ENCODE measurements at places on chromosomes 5 and 9.

DNA sequence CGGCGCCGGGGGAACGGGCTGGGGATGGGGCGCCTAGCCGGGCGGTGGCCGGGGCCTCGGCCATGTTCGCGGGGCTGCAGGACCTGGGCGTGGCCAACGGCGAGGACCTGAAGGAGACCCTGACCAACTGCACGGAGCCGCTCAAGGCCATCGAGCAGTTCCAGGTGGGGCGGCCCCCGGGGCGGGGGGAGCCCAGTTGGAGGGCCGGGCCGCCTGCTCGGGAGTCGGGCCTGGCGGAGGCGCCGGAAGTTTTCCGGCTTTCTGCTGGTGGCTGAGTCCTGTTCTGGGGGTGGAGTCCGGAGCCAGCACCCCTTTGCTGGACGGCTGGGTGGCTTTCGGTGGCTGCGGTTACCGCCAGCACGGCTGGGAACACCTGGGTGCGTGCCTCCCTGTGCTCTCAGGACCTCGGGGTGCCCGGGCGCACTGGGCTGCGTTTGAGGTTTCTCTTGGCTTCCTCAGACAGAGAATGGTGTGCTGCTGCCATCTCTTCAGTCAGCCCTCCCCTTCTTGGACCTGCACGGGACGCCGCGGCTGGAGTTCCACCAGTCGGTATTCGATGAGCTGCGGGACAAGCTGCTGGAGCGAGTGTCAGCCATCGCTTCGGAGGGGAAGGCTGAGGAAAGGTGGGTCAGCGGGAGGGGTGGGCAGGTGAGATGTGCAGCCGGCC is 454 bp downstream of the NELFB start:
- no peak for DNase-seq

DNA sequence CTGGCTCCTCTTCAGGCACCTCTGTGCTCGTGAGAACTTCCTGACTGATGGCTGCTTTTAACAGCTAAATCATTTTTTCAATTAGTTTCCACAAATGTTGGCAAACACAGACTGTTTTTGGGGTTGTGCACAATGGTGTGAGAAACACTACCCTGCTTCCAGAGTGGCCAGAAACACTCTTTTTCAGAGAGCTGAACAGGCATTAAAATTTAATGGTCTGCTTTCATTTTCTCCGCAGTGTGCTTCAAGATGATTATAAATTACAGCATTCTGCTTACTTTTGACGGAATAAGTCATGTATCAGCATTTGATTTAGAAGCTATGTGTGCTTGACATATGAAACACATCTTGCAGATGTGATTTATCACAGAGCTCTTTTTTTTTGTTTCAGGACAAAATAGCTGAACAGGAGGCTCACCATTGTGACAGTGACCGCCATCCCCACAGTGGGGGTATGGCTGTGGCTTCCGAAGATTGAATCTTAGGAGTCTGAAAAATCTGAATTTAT is 454.5 kb upstream of the ZNF608 start:
- DNase-seq: no peak

- DNase-seq: no peak
These were observed 43.0 kb downstream of the NUDT12 start for GRCh38 chr5:103519550-103519949.

GRCh38 chr5:175729829-175730277 is 72.0 kb downstream of the HRH2 start:
- DNase-seq: peak; percentile 54

DNA sequence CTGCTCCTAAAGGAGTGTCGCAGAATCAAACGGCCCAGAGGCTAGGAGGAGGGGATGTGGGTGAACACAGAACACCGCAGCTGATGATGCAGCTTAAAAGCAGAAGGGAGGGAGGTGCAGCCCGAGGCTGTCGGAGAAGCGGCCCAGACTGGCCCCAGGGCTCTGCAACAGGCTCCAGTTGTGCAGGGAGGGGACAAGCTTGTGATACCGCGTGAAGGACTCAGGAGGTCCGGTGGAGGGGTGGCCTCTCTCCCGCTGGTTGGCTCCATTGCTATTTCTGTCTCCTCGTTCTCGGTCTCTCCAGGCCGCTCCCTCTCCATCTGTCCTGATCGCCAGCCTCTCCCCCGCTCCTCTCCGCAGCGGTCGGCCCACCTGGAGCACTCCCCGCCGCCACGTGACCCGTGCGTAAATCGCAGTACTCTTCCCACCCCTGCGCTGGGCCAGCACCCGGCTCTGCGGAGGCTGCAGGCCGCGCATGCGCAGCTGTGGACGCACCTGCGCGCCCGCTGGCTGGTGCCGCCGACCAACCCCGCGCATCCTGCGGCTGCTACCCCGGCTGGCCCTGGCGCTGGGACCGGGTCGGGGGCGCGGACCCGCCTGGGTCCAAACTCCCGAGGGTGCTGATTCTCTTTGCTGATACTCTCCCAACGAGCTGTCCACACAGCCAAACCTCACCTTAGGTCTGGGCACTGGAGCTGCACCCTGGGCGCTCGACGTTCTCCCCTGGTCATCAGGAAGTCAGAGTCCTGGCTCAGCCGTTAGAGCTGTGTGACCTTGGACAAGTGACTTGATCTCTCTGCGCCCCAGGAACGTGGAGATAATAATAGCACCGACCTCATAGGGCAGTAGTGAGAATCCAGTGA is 3.7 kb upstream of the STXBP1 start:
- DNase-seq: peak; percentile 95

- DNase-seq: no peak
These were observed 136.7 kb upstream of the TAF11L2 start for GRCh38 chr5:17361331-17361730.

GRCh38 chr9:119284118-119284517 is 85.1 kb downstream of the BRINP1 start:
- DNase-seq: no peak

- DNase-seq: peak; percentile 10
These were observed 257.9 kb downstream of the ASTN2 start for GRCh38 chr9:117156771-117157535.

DNA sequence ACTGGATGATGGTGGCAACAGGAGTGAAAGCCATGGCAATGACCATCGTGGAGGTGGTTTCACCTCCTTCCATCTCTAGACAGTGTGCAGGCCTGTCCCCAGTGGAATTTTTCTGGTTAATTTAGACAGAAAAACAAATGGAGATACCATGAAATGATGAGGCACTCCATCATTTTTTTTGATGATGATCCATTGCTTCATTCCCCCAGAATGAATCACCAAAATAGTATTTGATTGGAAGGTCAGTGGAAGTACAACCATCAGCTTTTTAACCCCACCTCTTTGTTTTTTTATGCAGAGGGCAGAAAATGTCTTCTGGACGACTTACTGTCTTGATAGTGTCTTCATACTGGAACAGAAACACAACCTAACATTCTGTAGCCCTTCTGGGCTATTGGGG is 42.6 kb upstream of the ADRA1B start:
- DNase-seq: no peak

DNA sequence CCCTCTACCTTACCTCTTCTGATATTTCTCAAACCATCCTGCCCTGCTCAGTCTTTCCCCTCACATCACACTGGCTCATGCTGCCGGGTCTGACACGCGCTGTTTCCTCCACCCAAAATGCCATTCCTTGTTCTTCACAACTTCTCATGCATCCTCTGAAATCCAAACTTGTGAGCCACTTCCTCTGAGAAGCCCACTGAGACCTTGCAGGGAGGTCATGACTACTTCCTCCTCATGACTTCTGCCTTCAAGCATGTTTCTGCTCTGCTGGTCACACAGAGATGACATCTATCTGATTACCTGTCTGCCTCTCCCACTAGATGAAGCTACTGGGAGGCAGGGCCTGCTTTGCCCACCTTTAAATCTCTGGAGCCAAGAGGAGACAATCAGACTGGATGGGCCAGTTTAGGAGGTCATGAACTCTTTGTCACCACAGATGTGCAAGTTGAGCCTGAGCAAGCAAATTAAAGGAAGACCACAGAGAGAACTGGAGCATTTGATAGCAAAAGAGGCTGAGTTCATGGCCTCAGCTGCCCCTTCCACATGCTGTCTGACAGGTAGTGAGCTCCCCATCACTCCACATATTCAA is 119.8 kb upstream of the TBC1D2 start:
- DNase-seq: no peak

- DNase-seq: no peak
These were observed 99.6 kb upstream of the TAF11L2 start for GRCh38 chr5:17398431-17398830.

DNA sequence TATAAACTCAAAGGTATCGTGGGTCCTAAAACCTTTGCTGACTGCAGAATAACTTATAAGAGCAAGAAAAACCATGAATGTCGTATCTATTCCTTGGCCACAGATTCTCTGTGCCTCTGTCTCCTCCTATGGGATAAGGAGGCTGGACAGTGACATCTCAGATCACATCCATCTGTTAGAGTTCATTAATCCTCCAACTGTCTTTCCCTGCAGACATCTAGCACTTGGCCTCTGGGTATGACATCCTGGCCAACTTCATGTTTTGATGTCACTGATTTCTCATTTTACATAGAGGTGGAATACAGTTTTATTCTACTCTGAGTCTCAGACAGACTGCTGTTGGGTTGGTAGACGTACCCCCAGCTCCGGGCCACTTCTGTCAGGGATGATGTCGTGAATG is 86.2 kb downstream of the OTULIN start:
- no peak for DNase-seq

DNA sequence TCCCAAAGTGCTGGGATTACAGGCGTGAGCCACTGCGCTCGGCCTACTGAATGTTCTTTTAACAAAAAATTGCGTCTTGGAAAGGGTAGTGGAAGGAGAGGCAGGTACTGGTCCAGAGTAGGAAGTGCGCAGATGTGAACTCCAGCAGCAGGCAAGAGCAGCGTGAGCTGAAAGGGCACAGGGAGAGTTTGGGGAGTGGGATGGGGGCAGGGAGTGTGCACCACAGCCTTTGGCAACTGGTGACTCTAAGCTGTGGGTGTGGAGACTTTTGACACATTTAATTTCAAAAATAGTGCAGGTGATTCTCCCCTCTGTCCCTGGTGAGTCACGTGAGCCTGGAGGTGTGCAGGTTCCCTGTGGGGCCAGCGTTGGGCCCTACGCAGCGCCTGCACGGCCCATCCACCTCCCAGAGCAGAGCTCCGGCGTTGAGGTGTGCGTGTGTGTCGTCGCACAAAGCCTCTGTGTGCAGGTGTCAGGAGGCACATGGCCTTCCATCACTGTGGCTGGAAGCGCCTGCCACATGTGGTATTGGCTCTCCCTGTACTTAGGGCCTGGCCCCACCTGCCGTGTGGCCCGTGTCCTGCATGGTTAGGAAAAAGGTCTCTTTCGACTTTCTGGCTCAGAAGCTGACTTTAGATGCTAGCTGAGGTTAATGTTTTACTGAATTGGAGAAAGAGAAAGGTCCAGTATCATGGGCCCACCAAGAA is 11.5 kb downstream of the SQSTM1 start:
- no peak for DNase-seq

GRCh38 chr5:61069150-61069549 is 93.1 kb downstream of the SMIM15 start:
- DNase-seq: no peak

DNA sequence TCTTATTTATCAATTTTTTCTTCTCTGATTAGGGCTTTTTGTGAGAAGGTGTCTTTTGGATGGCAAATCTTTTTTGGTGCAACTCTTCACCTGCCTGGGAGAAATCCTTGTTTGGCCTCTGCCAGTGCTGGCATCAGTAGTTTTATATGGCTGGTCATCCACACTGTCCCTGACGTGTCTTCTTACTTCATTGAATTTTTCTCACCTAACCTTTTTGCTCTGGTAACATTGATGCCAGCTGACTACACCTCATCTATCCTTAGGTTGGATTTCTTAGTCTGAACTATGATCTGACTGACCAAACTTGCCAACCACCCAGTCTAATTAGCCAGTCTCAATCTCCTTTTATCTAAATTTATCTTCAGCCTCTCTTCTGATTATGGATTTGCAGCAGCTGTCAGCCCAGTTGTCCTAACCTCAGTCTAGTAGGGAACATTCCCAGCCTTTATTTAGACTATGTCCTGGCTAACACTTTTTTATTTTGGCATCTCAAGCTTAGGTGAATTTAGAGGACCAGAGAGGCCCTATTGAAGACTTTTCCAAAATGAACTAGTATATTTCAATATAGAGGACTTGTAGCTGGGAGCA is 10.6 kb upstream of the TMEM38B start:
- no peak for DNase-seq

DNA sequence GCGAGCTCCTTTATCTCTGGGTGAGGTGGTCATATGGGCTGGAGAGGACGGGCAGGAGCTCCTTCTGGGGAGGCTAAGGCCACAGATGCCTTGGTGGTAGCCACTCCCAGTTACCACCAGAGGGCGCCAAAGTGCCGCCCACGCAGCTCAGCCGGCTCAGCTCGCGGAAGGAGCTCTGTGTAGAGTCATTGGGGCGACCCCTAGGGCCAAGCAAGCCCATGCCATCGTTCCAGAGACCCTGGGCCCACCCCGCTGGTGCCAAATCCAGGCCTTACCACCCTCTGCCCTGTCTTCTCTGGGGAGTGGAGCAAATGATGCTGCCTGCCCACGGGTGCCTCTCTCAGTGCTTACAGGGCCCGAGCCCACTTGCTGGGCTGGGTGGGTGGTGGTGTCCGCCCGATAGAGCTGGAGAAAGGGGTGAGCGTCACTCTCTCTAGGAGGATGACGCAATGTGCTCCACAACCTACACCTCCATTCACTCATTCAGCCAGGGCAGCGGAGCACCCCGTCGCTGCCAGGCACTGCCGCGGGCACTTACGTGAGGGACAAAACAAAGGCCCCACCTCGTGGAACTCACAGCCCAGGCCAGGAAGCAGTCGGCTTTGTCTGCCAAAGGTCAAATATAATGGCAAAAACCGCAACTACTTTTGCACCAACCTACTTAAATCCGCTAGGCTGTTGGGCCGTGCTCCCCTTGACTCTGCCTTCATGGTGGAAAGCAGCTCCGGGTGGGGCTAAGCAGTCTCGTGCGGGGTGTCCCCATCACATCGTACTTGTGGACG is 13.8 kb downstream of the TSPAN17 start:
- peak; percentile 31 for DNase-seq

DNA sequence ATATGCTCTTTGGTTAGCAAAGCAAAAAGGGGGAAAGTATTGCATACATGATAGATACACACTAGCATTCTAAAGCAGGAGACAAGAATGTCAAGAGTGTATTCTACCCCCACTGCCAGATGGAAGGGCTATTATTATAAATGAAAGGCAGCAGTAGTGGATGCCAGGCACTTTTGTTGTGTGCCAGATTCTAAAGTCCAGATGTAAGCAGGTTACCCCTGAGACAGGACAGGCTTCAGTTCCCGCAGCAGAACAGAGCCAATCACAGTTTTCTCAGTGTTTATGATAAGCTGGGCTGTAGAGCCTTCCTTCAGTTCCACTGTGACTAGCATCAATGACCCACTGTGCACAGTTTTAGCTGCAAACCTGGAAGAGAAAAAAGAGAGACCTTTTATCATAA is 226.6 kb upstream of the TBCA start:
- peak; percentile 11 for DNase-seq

- DNase-seq: no peak
These were observed 104.3 kb upstream of the PHYKPL start for GRCh38 chr5:178336889-178337288.

GRCh38 chr5:64341340-64341739 is 164.5 kb upstream of the RGS7BP start:
- no peak for DNase-seq

DNA sequence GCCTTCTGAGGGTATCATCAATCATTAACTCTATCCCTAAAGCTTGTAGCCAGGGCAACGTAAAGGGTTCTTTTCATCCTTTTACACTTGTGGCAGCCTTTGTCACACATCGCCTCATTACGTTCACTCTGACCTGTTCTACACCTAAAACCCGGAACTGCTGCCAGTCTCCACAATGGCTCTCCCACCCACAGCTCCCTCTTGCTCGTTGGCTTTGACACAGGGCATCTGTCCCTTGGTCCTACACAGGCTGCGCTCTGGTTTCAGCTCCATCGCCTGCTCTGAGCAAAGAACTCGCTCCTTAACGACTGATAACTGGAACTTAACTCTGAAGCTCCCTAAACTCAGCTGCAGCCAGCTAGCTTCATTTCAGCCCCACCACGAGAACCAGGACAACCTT is 112.8 kb upstream of the CTNND2 start:
- DNase-seq: no peak

Measured in NCI-H1105 (cell line).